ENCODE measurements at places on chromosomes 5 and 9. TPM values are rescaled to one million over a fixed set of nuclear protein-coding genes. Genes with fewer than 3 reads are reported as not detected.

- no peak overlapping the region for H3K27ac ChIP-seq
- H3K36me3 ChIP-seq, result no peaks in the 10 kb centered on the region
- H3K4me1 ChIP-seq, result no peaks in the 10 kb centered on the region
- H3K4me3 ChIP-seq, result no peak overlapping the region
Observed at GRCh38 chr9:91458906-91459305, 35.3 kb upstream of the NFIL3 start.

GRCh38 chr5:124801551-124801950, 55.1 kb upstream of the ZNF608 start:
- DNase-seq, result no peak
- H3K27ac ChIP-seq, result no peak overlapping the region
- H3K27me3 ChIP-seq, result no peaks in the 10 kb centered on the region
- H3K36me3 ChIP-seq, result no peaks in the 10 kb centered on the region
- H3K4me3 ChIP-seq, result no peak overlapping the region

DNA sequence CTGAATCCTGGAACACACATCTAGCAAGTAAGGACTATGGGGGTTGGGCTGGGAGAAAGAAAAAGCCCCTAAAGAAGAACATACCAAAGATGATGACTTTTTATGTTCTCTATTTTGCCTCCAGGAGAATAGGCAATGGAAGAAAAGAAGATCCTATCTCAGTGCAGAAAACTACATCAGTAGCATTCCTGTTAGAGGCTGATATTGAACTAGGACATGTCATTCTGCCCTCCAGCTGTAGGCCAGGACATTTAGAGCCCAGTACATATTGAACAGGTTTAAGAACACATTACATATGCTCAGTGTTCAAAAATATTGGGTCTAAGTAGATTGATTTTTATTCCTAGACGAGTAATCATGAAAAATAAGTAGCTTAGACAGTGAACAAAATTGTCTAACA, 24.7 kb downstream of the PRLR start:
- DNase-seq, result no peak
- H3K4me3 ChIP-seq, result no peak overlapping the region
- H3K27ac ChIP-seq, result no peak overlapping the region
- no peaks in the 10 kb centered on the region for H3K27me3 ChIP-seq

- no peak for DNase-seq
- no peaks in the 10 kb centered on the region for H3K27me3 ChIP-seq
- no peaks in the 10 kb centered on the region for H3K36me3 ChIP-seq
- no peak overlapping the region for H3K4me3 ChIP-seq
- no peaks in the 10 kb centered on the region for H3K4me1 ChIP-seq
- H3K27ac ChIP-seq, result no peak overlapping the region
Observed at GRCh38 chr9:69637193-69637816, 34.9 kb downstream of the APBA1 start.

- H3K4me1 ChIP-seq, result peaks cover 19% of the 10 kb centered on the region
- H3K27ac ChIP-seq, result no peak overlapping the region
- no peak for DNase-seq
Observed at GRCh38 chr5:42516282-42517042, 93.2 kb downstream of the GHR start.

The GDF9 gene
- total RNA-seq, result 0.33 TPM

The ADGRD2 gene
- not detected for total RNA-seq

Data from body of pancreas (tissue), 4 donors.